ENCODE measurements at places on chromosomes 3 and 15.

DNA sequence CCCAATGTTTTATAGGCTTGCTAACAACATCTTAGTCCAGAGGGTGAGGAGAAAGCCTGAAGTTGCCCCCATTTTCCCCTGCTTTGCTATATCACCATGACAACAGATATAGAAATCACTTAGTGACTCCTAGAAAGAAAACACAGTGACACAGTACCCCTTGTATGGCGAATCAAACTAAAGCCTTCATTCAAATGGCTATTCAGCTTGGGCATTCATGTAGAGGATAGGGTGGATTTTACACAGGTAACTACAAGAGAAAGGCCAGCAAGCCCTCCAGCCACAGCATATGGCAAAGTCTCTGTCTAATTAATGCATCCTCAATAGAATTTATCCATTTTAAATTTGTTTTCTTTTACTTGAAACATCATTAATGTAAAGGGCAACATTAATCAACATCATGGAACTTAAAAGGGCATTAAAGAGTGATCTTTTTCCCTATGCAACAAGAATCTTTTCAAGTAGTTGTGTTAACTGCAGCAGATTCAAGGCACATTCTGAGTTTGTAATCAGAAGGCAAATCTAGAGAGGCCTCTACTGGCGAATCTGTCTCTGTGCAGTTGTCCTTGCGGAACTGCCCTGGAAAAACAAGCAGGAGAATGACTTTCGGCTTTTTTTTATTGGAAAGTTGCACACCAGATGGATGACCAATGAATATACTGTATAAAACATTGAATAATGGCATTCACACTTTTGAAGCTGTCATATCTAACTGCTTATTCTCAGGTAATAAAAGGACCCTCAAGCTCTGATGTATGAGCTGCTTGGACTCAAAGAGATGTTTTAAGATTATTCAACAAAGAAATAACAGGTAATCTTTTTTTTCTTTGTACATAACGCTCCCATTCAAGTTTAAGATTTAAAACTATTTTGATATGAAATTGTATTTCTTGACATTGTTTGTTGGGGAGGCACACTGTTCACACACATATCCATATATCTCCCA is 621.7 kb upstream of the AGTR1 start:
- no peak for DNase-seq

DNA sequence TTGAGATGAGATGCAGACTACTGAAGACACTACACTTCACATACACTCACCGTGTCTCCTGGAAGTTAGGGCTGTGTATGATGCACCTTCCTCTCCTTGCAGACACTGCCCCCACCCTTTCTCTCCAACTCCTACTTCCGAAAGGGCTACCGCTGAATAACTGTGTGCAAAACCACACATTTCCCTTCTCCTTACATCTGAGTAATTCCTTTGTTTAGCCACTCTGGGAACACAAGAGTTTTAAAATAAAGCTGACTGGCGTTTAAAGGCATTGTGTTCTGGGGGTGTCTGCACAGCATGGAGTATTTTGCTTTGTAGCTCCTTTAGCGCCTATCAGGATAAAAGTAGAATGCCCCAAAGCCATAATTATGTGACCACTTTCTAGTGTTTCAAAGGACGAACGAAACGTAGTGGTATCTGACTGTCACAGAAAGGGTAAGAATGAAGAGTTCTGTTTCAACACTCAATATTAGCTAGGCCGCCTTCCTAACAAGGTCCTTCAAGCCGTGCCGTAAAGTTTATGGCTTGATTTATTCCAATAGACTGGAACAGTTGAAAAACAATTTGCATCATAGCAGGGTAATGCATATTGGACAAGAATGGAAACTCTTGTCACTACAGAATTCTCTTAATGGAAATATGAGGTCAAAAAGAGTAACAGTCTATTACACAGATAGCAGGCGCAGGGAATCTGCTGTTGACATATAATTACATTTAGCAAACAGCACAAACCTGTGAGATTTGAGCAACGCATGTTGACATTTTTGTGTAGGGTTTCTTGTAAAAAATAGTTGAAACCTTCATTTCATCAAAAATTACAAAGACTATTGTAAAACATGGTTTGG is 619.9 kb downstream of the FOXP1 start:
- DNase-seq, result no peak

DNA sequence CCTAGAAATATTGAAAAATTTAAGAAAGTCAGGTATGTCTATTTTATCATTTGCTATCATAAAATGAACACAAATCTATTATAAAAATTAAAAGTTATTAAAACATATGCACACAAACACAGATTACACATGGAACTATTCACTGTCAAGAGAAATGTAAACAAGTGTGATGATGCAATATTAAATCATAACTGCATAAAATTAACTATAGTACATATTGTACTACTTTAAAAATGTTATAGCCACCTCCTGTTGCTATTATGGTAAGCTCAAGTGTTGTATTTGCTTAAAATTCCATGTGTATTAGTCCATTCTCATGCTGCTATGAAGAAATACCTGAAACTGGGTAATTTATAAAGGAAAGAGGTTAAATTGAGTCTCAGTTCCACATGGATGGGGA is 54.7 kb upstream of the CMC1 start:
- DNase-seq, result no peak

DNA sequence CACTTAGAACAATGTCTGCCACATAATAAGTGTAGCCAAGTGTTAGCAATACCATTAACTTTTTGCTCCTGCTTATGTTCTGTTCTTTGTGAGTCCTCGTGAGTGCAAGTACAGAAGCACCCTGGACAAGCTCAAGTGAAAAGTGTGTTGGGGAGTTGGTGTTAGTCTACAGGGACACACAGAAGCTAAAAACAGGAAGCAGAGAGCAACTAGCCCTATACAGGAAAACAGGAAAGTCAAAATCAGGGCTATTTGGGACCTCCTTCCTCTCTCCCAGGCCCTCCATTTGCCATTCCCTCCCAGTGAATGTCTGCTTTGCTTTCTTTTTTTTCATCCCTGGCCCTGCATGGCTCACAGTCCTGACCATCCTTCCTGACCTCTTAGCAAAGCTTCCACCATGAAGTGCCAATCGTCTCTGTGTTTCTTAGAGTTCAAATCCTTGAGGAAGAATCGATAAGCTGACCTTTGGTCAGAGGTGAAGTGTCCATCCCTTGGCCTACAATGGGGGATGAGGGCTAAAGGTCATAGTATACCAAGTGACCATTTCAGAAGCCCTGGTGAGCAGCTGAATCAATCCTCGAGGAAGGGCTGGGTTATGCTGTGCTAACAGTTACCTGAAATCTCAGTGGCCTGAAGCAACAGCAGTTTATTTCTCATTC is 328.2 kb downstream of the SHQ1 start:
- no peak for DNase-seq

GRCh38 chr15:42921342-42921731 is 759 bp upstream of the TTBK2 start:
- peak; percentile 58 for DNase-seq

DNA sequence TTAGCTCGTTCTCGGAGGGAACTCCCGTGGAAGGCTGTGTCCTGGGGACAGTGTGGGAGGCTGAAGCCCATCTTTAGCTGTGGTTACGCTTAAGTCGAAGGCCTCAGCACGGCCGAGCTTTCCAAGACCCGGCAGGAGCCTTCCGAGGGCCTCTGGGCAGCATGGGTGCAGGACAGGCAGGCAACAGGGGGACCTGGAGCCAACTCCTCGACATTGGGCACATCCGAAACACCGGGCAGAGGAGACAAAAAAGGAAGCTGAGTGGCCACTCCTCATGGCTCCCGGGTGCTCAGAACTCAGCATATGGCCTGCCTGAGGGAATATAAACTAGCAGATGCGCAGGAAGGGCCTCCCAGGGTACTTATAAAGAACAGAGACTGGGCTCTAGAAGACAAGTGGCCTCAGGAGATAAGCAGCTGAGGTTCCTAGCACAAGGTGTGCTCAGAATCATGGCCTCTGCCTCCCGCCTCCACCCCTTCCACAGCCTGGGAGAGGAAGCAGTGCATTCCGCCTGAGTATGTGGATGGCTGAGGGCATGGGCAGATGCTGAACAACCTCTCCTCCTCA is 34.1 kb downstream of the ABTB1 start:
- DNase-seq, result peak; percentile 77

DNA sequence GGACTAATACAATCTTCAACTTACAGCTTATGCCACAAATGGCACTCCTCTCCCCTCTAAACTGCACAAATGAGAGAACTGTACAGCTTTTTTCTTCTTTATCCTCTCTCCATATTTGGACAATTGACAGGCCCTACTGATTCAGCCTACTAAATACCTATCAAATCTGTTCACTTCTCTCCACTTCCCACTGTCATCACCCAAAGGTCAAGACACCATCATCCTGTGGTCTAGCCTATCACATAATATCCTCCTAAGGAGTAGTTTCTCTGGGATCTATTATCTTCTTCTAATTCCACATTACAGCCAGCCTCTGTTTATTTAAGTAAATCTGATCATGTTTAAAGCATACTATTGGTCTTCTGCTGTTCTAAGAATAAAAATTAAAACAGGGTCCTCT is 33.0 kb upstream of the SLC12A8 start:
- no peak for DNase-seq

DNA sequence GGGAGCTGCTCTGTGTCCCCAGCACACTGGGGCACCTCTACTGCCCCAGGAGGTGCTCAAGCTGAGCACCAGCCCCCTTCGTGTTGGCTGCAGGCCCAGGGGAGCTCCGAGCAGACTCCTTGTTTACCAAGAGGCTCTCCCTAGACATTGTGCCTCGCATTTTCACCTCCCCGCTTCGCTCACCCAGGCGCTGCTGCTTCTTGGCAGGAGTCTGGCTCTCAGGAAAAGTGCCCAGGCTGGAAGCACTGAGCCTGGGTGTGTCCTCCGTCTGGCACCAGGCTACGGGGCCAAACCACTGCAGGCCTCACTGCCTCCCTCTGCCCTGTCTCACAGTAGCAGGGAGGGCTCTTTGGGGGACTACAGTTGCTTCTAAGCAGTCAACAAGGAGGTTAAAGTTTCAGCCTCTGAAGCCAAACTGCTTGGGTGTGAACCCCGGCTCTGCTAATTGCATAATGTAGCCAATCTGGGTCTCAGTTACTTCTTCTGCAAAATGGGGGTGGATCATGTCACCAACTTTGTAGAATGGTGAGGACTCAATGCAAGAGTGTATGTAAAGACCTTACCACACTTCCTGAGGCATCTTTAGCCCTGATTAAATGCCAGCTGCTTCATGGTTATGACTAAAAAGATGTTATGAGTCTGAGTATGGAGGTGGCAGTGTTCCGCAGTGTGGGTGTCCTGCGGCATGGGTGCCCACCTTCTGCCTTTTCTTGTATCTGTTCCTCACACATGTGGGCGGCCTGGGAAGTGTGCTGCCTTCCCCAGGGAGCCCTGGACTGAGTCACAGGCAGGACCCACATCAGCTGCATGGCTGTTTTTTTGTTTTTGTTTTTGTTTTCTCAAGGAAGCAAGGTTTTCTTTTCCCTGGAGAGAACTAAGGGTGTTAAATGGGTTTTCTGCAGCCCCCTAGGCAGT is 88.9 kb downstream of the CLSTN2 start:
- DNase-seq, result no peak

GRCh38 chr3:41854956-41855355 is 106.9 kb downstream of the ULK4 start:
- no peak for DNase-seq

GRCh38 chr15:43991206-43991605 is 164.4 kb downstream of the WDR76 start:
- no peak for DNase-seq

- peak; percentile 66 for DNase-seq
These were observed 8.4 kb downstream of the GALK2 start for GRCh38 chr15:49178497-49178896.

Measured in hematopoietic multipotent progenitor cell treated with erythropoietin and hydrocortisone succinate and interleukin-3 and kit ligand, for 6 days (in vitro differentiated cells).